ENCODE measurements at places on chromosomes 5 and 9.

GRCh38 chr5:51001227-51001923 is 334.9 kb downstream of the PARP8 start:
- no peak for DNase-seq

DNA sequence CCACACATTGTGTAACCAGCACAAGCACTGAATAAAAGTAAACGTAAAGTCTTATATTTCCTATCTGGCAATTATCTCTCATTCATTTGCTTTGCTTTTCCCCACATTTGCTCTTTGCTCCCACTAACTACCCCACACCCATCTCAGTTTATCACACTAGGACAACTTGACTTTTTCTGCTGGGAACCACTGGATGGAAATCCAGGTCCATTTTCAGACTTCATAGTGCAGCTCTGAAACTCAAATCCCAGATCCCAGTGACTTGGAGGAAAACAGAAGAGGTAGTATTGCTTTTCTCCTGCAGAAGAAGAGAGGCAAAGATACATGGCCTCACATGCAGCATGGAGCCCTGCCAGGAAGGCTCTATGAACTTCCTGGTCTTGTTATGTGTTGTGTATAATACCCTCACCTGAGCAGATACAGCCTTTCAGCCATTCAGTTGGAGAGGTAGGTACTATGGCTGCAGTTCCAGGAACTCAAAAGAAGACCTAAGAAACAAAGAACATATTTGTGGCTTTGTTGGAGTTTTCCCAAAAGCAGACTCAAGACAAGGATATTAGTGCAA is 90.0 kb upstream of the NIPBL start:
- no peak for DNase-seq

DNA sequence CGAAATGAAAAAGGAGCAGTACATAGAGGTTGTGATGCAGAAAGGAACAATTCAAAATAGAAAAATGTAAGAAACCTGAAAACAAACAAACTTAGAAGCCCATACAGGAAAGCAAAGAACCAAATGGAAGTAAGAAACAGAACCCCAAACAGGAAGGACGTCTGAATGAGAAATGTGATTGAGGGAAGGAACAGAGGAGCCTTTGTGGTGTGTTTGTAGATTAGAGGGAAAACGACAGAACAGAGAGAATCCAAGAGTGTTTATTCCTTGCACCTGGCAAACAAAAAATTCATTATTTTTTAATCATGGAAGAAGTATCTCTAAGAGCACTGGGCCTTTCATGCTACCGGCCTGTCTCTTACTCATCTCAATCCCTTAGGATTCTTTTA is 67.8 kb upstream of the ZSWIM6 start:
- DNase-seq, result no peak

DNA sequence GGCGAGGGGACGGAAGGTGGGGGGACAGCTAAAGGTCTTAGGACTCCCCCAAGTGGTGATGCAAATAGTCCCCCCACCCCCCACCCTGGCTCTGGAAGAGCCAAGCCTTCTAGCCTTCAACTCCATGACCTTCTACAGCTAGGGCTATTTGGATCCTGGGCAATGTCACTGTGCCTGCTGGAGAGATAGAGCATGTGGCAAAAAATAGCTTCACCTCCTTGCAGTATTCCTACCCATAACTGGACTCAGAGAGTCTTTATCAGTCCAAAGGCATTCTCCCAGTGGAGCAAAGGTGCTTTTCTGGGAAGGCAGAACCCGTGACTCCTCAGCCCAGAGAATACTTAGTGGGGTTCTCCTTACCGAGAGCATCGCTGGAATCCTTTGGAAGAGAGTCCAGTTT is 48.9 kb upstream of the PPARGC1B start:
- DNase-seq, result no peak

- no peak for DNase-seq
Measured at GRCh38 chr5:101278011-101278687, 375.1 kb upstream of the ST8SIA4 start.

DNA sequence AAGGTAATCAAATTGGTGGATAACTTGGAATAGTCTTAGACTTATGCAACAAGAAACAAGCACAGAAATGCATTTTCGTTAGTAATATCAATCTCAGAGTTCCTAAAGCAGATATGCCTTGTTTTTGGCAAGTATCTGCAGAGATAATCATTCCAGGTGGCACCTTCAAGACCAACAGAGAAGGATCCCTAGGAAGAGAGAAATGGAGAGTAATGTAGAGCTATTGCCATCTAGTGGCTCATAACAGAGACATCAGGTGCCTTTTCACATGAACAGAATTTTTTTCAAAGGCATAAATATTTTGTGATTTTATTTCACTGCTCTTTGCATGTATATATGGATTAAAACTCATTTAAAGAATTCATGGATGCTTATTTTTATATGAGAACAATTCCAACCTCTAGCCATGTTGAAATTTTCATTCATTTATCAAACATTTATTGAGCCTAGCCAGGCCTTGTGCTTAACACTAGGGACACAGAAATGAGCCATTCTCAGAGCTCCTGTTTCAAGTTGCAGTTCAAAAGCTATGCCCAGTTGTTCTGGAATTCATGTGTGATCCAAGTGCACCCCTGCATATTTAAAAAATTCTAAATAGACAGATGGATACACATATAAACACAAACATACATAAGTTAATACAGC is 117.5 kb upstream of the OR13F1 start:
- peak; percentile 17 for DNase-seq

DNA sequence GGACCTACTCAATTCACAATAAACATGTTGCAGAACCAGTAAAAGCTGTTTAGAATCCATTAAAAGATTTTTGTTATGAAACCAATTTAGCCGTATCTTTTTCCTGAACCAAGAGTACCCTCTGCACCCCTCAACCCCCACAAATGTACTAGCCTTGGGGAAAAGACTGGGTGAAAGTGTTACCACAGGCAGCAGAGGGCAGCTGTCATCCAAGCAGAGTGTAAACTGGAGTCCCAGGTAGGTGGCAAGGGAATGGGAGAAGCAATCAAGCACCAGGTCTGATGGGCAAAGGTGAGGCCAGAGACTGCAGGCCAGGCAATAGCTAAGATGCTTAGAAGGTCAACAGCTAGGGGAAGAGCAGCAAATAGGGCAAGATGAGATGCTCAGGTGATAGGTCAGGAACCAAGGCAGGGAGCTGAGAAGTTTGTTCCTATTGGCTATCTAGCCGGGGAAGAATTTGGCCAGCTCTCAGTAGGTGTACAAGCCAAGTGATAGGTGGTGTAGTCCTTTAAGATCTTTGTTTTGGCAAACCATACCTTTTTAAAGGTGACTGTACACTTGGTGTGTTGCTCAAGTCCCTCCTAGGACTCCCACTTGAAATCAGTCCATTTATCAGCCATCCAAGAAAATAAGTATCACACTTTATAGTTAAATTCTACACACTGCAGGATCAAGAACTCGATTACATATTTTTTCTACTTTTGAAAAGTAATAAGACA is 77.8 kb upstream of the CCDC112 start:
- no peak for DNase-seq

- DNase-seq, result no peak
Measured at GRCh38 chr5:34452170-34452828, 203.8 kb upstream of the RAI14 start.

All from NCI-H2171 (cell line).